ENCODE measurements at places on chromosomes 1 and 21. TPM values are rescaled to one million over a fixed set of nuclear protein-coding genes. Genes with fewer than 3 reads are reported as not detected.

The C1QTNF12 gene
- 3.9 TPM for total RNA-seq

GRCh38 chr1:8022395-8023286 lies 3.5 kb downstream of the ERRFI1 start:
- DNase-seq = no peak

GRCh38 chr1:109906160-109906838 lies 4.3 kb upstream of the CSF1 start:
- DNase-seq = no peak

The UBE2U gene
- not detected for total RNA-seq

GRCh38 chr1:9080705-9081291 lies 11.4 kb upstream of the SLC2A5 start:
- peak; percentile 52 for DNase-seq

GRCh38 chr1:178092878-178093493 lies 918 bp upstream of the RASAL2 start:
- DNase-seq = no peak

The CAMSAP2 gene
- 45.6 TPM for total RNA-seq

DNA sequence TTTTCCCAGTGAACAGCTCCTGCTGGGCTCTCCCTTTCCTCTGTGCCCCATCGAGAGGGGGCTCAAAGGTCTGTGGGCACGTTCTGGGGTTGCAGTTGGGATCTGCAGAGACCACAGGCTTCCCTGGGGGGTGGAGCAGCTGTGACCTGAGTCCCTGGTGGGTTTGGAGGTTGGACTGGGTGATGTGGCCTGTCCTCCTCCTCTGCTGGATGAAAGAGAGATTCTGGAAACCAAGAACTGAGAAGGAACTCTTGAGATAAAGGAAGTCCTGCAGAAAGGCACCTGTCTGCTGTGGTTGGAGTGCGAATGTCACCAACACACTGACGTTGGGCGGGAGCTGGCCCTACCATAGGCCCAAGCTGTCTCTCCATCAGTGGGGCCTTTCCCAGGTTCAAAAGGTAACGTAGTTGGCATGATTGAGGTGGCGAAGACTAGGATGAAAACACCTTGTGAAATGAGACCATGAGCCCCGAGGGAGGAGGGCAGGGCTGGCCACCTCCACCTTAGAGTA lies 35.8 kb upstream of the ETV3 start:
- no peak for DNase-seq

GRCh38 chr1:65068202-65069010 lies 79.6 kb upstream of the AK4 start:
- no peak for DNase-seq

- peak; percentile 5 for DNase-seq
Observed at GRCh38 chr1:30444850-30445249, 278.5 kb downstream of the MATN1 start.

The UBXN10 gene
- total RNA-seq = 0.09 TPM

The LCE2A gene
- not detected for total RNA-seq

The HAPLN2 gene
- total RNA-seq = not detected

The GLRX2 gene
- 37.1 TPM for total RNA-seq

DNA sequence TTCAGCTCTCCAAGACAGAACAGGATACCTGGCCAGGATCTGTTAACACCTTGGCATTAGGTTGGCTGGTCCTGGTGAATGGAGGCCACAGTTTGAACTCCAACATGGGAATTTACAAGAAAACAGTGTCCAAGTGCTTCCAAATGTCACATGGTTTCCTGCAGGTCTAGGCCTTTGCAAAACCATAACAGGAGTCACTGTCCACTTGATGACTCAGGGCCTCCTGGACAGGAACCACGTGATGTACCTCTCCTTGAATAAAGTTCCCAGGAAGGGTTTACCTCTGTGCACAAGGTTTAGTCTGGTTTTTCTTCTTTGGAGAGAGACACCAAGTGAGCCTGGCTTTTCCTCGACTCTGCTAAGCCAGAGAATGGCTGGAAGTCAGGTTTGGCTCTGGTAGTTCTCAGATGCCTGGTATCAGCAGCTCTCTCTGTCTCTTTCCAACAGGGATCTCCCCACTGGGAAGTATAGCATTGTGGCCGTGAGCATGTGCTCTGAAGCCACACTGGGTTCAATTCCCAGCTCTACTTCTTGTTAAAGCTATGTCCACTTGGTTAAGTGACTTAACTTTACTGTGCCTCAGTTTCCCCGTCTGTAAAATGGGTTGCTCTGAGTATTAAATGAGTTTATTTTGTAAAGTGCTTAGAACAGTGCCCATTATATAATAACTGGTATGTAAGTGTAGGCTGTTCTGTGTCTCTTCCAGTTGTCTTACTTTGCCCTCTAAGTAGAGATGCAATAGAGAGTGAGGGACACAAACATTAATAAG lies 27.3 kb upstream of the TMEM61 start:
- DNase-seq = peak; percentile 48

DNA sequence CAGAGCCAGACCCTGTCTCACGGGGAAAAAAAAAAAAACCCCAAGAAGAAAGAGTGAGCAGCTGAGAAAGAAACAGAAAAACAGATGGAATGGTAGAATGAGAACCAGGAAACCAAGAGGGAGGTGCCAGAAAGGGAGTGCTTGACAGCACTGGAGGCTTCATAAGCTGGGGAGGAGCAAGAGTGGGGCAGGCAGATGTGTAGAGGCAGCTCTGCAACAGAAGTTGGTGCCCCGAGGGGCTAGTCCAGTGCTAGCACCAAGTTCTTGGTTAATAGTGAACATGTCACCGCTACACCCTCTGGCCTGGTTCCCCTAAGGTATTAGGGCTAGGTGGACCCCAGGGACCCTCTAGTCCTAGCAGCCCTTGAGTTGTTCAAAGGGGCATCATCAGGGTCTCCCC lies 98.0 kb downstream of the TGFBR3 start:
- no peak for DNase-seq

DNA sequence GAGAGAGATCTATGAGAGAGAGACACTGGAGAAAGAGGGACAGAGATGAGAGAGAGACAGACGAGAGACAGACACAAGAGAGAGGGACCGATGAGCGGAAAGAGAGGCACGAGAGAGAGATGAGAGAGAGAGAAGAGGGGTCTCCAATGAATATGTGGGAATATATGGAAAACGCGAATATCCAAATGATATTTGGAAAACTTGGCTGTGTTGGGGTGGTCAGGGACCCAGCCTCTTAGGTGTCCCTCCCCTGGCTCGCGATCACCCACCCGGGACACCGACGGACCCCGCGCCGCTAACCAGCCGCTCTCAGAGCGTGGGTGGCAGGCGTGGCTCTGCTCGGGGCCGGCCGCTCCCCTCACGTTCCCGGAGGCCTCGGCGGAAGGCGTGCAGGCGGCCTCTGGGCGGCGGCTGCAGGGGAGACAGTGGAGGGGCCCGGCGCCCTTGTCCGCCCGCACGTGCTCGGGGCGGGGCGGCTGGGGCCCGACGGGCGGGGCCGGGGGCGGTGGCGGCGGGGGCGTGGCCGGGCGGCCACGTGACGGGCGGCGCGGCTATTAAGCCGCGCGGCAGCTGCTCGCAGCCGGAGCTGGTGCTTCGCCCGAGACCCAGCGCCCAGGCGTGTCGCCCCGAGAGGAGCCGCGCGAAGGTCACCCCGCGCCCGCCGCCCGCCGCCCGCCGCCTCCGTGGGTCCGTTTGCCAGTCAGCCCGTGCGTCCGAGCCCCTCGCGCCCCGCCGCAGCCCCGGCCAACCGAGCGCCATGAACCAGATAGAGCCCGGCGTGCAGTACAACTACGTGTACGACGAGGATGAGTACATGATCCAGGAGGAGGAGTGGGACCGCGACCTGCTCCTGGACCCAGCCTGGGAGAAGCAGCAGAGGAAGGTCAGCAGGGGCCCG lies at the start of gene ACTN2:
Gene ACTN2, plus strand, starts transcription at position 583 of the 898 bp plus-strand sequence. Its CDS starts 175 bp downstream, at position 758.
- no peak for DNase-seq

DNA sequence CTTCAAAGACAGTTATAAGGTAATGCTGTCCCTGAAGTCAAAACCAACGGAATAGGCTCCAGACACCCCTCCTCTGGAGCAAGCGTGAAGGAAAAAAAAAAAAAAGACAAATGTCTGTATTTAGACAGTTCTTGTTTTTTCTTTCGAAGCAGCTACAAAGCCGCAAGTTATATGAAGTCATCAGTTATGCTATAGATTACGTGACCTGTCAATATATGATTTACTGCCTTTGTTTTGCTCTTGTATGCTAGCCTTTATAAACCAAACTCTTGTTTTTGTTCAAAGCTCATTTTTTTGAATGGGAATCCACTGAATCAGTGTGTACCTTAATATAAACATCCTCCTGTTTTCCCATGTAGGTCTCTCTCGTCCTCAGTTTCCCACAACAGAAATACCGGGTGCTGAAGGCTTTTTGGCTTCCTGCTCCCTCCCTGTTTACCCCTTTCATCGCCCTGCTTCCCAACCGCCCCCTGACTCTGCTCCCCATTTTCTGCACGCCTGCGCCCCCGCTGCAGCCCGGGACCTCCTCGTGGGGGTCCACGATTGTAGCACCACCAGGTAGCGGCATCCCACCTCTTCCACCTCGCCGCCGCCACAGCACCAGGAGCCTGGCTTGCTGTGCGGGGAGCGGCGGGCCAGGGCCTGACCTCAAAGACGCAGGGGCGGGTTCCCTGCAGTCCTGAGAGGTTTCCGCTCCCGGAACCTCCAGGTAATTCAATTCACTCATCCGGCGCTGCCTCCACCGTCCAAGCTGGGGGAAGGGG lies 5.2 kb upstream of the ZNF678 start:
- no peak for DNase-seq

- no peak for DNase-seq
Observed at GRCh38 chr1:2466958-2467554, 9.0 kb upstream of the PLCH2 start.

- peak; percentile 38 for DNase-seq
Observed at GRCh38 chr1:178564086-178564782, 51.3 kb downstream of the TEX35 start.

DNA sequence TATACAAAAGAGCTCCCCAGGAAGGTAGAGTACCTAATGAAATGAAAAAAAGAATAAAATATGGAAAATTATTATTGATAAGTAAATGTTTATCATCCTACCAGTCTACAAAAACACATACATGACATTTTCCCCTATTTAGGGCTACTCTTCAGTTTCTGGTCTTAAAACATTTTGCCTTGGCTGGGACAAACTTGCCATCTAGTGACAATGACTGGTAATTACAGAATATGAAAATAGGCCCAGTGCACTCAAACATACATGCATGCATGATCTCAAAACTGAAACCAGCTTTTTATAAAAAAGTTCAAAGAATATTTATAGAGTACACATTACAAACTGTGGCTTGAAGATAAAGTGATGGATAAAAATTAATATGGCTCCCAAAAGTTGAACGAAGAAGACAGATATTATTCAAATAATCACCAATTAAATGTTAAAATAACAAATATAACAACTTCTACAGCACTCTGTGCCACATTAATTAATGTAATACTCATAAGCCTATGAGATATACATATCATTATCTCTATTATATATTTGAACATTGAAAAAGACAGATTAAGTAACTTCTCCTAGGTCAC lies 10.5 kb upstream of the RNPC3 start:
- peak; percentile 20 for DNase-seq

The TCHHL1 gene
- not detected for total RNA-seq

DNA sequence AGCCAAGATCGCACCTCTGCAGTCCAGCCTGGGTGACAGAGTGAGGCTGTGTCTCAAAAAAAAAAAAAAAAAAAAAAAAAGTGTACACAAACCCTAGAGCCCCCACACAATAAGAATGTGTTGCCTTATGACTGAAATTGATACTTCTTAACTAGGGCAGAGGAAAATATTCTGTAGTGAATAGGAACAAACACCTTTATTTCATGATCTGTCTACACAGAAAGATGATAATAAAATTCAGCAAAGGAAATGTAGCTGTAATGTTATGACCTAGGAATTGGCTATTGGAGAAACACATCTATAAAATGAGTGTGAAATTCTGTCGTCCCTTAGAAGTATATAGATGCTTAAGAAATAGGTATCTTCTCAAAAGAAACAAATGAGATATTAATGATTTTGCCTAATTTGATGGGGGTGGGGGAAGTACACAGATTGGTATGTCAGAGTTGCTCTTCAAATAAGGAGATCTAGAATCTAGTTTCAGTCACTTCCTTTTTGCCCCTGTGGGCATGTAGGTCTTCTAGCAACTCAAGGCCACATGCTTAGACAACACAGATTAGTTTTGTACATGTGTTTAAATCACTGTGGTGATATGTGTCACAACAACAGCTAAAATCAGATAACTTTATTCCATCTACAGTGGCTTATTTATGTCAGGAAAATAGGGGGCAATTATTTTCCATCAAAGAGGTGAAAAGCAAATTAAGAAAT lies 10.7 kb upstream of the GPR25 start:
- DNase-seq = no peak

The ADGRL4 gene
- 19.6 TPM for total RNA-seq

DNA sequence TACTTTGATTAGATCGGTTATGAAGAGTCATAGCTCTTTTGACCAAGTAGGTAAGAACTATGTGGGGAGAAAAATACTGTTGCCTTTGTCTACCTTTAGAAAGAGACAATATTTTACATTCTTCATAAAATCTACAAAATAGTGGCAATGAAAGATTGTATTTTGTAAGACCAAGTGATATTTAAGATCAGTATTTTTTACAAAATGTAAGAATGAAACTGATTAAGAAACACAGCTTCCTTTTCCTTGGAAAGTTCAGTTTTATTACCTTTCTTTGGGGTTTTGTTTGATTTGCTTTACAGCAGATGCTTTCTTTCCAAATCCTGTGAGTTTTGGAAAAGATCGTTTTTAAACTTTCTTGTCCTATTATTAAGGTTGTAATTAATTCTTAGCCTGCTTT lies 69.8 kb downstream of the SLC35A3 start:
- DNase-seq = no peak

The KANK4 gene
- 14.5 TPM for total RNA-seq

The CSTB gene
- 27.7 TPM for total RNA-seq

GRCh38 chr1:169624122-169624521 lies 5.8 kb downstream of the SELP start:
- DNase-seq = no peak

GRCh38 chr1:10252508-10252907 lies 42.1 kb downstream of the KIF1B start:
- peak; percentile 54 for DNase-seq

- DNase-seq = no peak
Observed at GRCh38 chr21:26057477-26058170, 112.9 kb downstream of the APP start.

DNA sequence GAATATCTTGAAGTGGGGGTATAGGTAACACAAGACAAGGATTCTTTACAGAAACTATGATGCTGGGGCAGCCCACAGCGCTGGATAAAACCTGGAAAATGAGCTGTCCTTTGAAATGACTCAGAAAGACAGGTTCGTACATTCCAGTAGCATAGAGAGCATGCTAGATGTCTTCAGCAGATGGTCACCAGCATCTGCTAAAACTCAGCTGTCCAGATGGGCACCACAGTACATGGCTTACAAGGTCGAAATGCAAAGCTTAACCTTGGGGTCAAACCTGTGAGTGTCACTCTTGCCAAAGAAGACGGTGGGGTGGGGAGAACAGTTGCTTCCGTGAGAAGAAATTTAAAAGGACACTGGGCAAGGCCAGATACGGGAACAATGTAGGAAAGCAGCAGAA lies 41.3 kb upstream of the TRIM45 start:
- no peak for DNase-seq

GRCh38 chr1:27999055-27999454 lies 39.3 kb downstream of the XKR8 start:
- no peak for DNase-seq

- peak; percentile 44 for DNase-seq
Observed at GRCh38 chr1:54229281-54229891, 29.4 kb downstream of the MRPL37 start.

Data from astrocyte (in vitro differentiated cells and primary cell).